ENCODE measurements at places on chromosomes 7 and 10.

- no peak for DNase-seq
Measured at GRCh38 chr10:77392236-77392721, 245.3 kb downstream of the KCNMA1 start.

DNA sequence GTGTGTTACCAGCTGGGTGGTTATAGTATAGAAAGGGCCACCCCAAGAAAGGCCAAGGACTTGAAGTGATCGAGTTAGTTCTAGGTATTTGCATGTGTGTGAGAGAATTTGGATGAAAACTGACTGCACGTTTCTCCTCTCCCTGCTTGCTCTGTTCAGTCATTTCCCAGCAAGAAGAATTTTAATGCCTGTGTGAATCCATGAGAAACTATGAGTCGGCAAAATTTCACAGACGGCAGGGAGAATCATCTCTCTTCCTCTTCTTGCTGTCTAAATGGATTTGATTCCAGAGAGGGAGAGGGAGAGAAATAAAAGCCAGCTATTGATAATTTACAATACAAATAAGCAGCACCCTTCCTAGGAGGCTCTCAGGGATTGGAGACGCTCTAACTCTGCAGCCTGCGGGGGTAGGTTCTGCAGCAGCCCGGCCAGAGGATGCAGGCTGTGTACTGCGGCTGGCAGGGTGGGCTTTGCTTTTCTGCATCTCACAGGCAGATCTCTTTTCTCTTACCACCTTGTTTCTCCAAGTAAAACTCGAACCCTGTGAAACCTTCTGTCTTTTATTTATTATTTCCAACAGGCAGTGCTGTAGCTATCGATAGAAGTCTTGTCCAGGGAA lies 183.6 kb downstream of the TCF7L2 start:
- DNase-seq: peak; percentile 46

GRCh38 chr10:98173260-98173659 lies 38.8 kb downstream of the R3HCC1L start:
- no peak for DNase-seq

GRCh38 chr7:22444181-22444971 lies 55.6 kb downstream of the STEAP1B start:
- no peak for DNase-seq

GRCh38 chr10:106571192-106571946 lies 593.1 kb downstream of the SORCS1 start:
- peak; percentile 35 for DNase-seq

DNA sequence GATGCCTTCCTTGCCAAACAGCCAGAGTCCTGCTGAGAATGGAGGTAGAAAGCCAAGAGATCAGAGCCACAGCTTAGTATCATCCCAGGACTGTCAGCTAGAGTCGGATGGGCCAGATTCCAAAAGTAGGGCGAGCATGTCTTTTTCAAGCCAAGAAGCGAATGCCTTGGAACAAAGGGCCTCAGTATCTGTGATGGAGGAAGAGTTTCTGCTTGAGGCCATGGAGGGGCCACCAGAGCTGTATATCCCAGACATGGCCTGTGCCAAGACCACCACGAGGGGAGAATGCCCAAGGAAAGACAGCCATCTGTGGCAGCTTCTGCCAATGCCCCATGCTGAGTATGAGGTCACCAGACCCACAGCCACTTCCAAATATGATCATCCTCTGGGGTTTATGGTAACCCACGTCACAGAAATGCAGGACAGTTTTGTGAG lies 44.3 kb upstream of the PPP1R17 start:
- no peak for DNase-seq

DNA sequence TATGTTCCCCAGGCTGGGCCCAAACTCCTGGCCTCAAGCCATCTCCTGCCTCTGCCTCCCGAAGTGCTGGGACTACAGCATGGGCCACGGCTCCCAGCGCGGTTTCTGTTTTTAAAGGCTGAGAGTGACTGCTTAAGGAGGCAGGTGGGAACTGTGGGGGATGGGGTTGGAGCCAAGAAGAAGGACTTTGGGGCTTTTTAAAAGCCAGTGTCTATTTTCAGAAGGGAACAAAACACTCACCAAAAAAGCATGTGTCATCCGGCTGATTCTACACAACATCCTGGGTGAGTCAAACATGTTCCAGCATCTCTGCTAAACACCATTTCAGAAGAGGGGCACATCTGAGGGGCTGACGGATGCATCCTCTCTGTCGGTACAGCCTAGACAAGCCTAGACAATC lies 824.5 kb downstream of the TYW1 start:
- DNase-seq: no peak

- no peak for DNase-seq
Measured at GRCh38 chr10:66455304-66455703, 470.5 kb upstream of the LRRTM3 start.

DNA sequence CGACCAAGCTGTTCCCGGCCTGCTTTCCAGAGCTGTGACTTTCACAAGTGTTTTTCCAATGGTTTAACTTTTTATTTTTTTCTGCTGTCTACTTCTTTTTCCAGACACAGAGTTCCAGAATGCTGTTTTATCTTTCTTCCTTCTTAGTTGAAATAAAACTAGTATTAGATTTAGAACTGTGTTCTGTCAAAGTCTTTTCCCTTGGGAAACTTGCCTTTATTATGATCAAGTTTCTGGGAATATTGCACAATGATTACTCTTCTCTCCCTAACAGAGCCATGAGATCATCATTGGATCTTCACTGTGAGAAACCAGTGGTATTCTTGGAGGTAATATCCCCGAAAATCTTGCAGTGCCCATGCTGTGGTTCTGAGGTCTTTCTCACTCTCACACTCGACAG lies 104.9 kb upstream of the KCND2 start:
- DNase-seq: peak; percentile 8

DNA sequence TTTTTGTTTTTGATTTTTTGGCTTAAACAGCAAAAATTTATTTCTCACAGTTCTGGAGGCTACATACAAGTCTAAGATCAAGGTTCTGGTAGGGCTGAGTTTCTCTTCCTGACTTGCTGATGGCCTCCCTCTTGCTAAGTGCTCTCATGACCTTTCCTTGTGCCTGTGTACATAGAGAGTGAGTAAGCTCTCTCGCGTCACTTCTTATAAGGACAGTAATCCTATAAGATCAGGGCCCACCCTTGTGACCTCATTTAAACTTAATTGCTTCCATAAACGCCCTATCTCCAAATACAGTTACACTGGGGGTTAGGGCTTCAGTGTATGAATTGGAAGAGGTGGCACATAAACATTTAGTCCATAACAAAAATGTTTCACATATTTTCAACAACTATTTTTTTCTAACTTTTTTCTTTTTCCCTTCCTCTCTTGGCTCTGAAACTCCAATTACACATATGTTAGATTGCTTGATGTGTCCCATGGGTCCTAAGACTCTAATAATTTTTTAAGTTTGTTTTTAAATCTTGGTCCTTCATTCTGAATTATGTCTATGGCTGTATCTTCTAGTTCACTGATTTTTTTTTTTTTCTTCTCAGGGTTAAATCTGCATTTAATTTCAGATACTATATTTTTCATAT lies 149.8 kb downstream of the HBP1 start:
- DNase-seq: peak; percentile 21

DNA sequence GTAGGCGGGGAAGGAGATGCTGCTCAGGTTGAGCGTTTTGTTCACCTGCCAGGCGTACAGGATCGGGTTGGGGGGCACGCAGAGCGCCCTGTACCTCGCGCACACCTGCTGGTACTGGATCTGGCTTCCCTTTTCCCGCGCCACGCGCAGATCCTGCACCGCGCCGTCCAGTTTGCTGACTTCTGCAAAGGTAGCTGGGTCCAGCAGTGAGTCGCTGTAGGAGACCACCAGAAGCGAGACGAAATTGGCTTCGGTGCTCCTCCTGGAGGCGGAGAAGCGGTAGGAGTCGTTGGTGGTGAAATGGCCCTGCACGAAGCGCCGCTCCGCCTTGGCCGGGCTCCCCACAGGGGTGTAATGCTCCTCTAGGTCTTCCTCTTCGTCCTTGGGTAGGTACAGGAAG lies 90.7 kb upstream of the RAB18 start:
- DNase-seq: no peak

DNA sequence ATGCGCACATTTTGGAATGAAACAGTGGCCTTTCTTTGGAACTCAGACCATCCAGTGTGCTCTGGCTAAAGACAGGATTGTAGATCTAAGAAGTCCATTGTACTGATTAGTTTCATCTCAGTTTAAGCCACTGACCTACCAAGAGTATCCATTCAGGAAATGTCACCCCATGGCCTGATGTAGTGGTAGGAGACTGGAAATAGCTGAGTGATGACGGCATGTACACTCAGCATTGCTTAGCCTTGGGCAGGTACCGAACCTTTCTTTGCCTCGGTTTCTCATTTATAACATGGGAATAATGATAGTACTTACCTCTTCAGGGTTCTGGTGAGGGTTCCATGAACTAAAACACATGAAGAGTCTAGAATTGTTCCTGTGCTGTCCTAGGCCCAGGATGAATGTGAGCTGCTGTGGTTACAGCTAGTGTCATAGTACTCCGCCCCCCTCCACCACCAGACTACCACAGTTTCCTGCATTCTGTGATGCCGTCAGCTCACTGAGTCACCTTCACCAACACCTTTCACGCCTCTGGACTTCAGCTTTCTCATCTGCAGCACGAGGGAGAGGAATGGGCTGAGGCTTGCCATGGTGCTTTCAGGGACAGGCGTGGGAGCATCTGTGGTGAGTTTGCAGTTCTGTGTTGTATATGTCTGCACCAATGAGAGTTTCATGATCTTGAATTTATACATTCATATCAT lies 484.0 kb upstream of the GALNT17 start:
- no peak for DNase-seq

All from hindlimb muscle (tissue), 1 donor.